ENCODE measurements at places on chromosomes 3 and 15.

- DNase-seq, result no peak
Measured at GRCh38 chr15:91126080-91126479, 26.0 kb downstream of the SV2B start.

- no peak for DNase-seq
Measured at GRCh38 chr15:97009031-97009431, 678.5 kb downstream of the NR2F2 start.

DNA sequence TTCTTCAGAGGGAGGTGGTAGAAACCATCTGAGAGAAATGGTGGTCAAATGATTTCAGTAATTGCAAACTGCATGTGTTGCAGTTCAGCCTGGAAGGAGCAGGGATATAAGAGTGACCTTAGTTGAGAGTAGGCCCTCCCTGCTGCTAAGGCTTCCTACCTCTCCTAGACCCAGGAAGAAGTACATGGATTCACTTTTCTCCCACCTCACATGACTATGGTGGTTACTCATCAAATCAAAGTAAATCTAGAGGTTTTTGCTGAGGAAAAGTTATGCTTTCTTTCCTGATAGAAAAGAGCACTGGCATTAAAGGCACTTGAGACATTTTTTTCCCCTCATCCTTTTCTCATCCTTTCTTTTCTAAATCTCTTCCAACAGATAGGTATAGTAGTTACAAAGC is 43.2 kb upstream of the LEKR1 start:
- no peak for DNase-seq

DNA sequence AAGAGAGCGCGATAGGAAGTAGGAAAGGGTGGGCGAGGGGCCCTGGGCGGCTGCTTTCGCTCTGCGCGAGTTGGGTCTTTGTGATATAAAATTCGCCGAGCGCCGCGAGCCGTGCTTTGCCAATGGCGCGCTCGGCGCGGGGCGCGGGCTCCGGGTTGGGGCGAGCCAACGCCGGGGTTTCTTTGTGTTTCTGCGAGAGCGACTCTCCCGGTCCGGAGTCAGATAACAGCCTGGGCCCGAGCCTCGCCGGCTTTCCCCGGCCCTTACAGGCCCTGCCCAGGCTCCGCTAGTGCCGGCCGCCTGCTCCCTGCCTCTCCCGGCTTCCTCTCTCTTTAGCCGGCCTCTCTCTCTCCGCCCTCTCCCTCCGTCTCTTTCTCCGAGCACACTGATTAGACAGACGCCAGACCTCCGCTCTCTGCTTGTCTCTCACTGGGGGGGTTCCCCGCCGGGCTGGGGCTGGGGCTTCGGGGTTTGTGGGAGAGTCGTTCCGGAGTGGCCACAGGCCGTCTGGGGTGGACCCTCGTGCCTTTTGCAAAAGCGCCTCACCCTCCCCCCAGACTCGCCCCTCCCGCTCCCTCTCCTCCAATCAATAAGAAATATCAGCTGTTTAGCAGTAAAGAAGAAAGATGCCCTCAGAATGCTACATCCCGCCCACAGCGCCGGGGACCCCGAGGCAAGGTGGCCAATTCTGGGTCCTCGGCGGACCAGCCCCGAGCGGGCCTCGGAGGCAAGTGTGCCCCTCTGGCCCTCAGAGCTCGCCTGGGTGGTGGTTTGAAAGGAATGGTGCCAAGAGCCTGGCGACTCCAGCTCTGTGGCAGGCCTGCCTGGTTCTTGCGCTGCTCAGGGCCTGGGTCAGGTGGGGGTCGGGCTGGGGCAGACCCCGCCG is 2.9 kb downstream of the NR2F2 start:
- no peak for DNase-seq

GRCh38 chr3:138389841-138390581 is 41.6 kb downstream of the MRAS start:
- DNase-seq, result peak; percentile 90

DNA sequence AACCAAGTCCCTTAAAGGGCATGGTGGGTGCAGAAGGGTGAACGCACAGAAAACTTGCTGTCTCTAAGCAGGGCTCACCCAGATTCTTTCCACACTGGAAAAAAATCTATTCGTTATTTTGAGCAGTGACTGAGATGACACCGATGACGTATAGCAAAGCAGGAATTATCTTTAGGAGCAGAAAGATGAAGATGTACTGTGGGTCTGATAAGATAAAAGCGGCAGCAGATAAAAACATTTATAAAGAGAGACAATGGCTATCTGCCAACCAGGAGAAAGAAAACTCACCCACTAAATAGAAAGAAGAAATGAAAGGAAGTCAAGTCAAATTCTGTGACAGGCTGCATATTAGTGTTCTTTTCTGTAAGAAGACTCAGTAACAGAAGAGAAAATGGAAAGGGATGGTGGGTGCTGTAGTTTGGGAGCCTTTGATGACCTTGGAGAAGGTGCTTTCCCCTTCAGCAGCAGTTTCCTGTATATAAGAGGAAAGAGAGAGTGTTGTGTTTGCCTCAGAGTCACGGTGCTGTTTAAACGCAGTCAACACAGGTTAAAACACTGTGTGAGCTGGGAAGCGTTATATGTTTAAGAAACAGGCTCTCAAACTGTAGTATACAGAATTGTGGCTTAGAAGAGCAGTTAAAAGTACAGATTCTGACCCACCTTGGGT is 111.6 kb downstream of the AQP9 start:
- DNase-seq, result no peak

DNA sequence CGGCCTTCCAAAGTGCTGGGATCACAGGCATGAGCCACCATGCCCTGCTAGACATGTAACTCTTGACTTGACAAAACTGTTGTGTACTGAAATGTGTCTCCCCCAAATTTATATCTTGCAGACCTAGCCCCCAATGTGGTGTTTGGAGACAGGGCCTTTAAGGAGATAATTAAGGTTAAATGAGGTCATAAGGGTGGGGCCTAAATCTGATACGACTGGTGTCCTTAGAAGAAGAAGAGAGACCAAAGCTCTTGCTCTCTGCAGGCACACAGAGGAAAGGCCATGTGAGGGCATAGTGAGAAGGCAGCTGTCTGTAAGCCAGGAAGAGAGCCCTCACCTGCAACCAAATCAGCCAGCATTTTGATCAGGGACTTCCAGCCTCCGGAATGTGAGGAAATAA is 361.3 kb downstream of the SV2B start:
- no peak for DNase-seq

- no peak for DNase-seq
Measured at GRCh38 chr15:80573606-80574005, 121.5 kb upstream of the ABHD17C start.

GRCh38 chr3:114318295-114318694 is 24.5 kb downstream of the TIGIT start:
- no peak for DNase-seq

GRCh38 chr3:66031102-66031698 is 7.5 kb downstream of the MAGI1 start:
- DNase-seq, result no peak

GRCh38 chr15:43775411-43775965 is 1.3 kb downstream of the ELL3 start:
- no peak for DNase-seq

DNA sequence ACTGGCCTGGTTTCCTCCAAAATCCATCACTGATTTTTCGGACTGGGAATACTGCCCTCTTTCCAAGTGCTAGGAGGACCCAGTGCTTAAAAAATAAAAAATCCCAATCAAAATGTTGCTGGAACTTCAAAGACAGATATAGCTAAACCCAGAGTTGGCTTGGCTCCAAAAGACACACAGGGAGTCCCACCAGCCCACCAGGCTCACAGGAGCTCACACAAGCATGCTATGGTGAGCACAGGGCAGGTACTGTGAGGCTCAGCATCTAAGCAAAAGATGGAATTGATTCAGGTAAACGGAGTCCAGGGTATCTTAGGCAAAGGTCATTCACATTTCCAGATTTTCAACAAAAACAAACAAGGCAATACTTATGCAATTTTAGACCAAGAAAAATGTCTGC is 3.7 kb downstream of the TRANK1 start:
- no peak for DNase-seq

DNA sequence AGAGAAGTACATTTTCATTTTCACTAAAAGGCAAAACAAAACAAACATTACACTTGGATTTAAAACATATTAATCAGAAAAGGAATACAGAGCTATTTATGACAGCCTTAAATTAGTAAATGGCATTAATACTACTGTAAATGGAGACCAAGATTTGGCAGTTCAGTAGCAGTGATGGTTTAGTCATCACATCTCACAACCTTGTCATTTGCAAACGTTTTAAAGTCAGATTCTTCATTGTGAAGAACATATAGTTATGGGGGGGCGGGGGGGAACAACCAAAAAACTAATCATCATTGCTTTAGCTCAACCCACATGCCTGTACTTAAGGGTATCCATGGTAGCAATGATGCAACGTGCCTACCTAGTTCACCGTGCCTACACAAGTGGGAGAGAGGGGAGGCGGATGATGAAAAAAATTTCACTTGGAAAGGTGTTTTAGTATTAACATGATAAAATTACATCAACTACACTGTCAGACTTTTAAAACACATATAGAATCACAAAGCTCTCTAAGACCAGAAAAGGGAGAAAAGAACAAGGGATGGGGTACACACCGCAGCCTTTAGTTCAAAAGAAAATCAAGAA is 40.1 kb downstream of the DLG1 start:
- no peak for DNase-seq

All from AG09309 (cell line).